Progenitor cell of endocrine pancreas (in vitro differentiated cells): ENCODE measurements at places on chromosomes 6 and 20. TPM values are rescaled to one million over a fixed set of nuclear protein-coding genes. Genes with fewer than 3 reads are reported as not detected.

Gene SLCO4A1
- total RNA-seq = 2.6 and 3.6 TPM in 2 replicates

Gene PLAGL2
- 57.1 and 59.3 TPM in 2 replicates for total RNA-seq

Gene SLC17A4
- total RNA-seq = 3.6 and 5.3 TPM in 2 replicates

Gene TRAPPC3L
- total RNA-seq = not detected in 2 replicates

Gene ADGRF5
- 0.04 TPM in 1 of 2 replicates, not detected in the other for total RNA-seq

Gene NKX2-2
- total RNA-seq = 15.5 and 16.1 TPM in 2 replicates

Gene GPRC6A
- 0.11 TPM in 1 of 2 replicates, not detected in the other for total RNA-seq
